ENCODE measurements at places on chromosomes 13 and 19. TPM values are rescaled to one million over a fixed set of nuclear protein-coding genes. Genes with fewer than 3 reads are reported as not detected.

Gene CPB2
- not detected for total RNA-seq

Gene EML2
- total RNA-seq: 14.2 TPM

Gene SERPINE3
- not detected for total RNA-seq

Gene ERICH4
- total RNA-seq: not detected

Gene PTPRH
- 4.1 TPM for total RNA-seq

Gene C19orf33
- 2.7 TPM for total RNA-seq

Gene OR7A5
- not detected for total RNA-seq

Gene ZNF223
- 5.4 TPM for total RNA-seq

Gene SHISA2
- total RNA-seq: 100 TPM

Gene WDFY2
- 1.4 TPM for total RNA-seq

Gene ZNF625
- total RNA-seq: 14.0 TPM

Gene ZNRF4
- total RNA-seq: not detected

Gene PCP2
- total RNA-seq: not detected

All from Daoy (cell line).